MCF 10A (cell line): ENCODE measurements at places on chromosomes 6 and 20. TPM values are rescaled to one million over a fixed set of nuclear protein-coding genes. Genes with fewer than 3 reads are reported as not detected.

Gene GJA10
- total RNA-seq = not detected in 2 replicates

Gene LGSN
- not detected in 2 replicates for total RNA-seq

DNA sequence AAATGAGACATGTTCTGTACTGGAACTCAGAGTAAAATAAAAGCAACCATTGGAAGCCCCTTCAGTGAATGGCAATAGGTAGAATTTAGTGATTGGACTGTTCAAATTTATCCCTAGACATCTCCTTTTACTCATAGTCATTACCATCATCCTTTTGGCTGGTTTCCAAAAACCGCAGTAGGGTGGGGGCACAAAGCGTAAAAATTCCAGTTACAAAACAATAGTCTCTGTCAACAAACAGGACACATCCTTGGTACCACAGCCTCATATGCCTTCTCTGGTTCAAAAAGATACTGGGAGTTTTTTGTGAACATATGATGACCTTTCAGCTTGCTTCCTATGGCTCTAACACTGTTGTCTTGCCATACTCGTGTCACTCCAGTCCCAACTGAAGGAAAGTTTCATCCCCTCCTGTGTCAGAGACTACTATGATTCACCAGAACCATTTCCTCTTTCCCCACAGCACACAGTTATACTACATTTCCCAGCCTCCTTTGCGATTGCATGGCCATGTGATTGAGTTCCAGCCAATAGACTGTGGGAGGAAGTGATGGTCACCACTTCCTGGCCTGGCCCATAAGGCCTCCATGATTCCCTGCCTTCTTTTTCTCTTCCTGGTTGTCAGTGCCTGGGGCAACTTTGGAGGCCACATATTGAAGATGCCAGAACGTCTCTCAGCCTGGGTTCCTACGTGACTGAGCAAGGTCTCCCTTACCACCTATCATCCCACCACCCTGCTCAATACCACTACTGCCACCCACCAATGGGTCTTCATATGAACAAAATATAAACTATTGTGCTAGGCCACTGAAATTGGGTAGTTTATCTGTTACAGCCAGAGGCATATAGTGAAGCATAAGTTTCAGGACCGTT is 162.4 kb downstream of the ID4 start:
- DNase-seq = peak; percentile 49

DNA sequence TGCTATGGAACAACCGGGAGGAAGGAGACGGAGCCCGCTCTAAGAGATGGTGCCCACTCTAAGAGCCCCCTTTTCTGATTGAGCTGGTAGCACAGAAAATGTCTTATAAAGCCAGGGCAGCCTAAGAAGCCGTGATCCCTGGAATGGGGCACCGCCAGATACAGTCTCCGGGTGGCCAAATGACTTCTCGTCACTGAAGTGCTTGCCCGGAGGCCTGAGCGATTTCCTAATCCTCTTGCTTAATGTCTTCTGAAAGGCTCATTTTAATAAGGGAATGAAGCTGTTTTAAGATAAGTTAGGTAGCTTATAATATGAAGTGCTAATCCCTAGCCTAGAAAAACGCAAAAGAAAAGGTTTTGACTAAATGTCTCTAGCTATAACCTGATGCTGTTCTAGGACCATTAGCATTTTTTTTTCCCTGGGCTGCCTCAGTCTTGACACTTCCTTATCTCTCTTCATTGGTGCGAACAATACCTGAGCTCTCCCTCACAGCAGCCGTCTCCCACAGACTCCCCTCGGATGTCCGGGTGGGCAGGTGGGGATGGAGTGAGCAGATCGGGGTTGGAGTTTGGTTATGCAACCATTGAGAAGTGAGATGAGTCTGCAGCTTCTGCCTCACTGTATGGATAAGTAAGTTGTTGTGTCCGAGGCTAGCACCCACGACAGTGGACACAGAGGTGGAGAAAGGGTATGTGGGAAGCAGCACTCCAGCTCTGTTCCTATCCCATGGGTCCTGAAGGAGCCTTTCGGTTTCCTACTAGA is 559.4 kb upstream of the AGPAT4 start:
- DNase-seq = no peak

- no peak for DNase-seq
Observed at GRCh38 chr20:2380601-2381000, at the start of gene TGM6. TSS of gene TGM6 (plus strand) at chr20:2380901. CDS start at chr20:2380969, 68 bp downstream.

DNA sequence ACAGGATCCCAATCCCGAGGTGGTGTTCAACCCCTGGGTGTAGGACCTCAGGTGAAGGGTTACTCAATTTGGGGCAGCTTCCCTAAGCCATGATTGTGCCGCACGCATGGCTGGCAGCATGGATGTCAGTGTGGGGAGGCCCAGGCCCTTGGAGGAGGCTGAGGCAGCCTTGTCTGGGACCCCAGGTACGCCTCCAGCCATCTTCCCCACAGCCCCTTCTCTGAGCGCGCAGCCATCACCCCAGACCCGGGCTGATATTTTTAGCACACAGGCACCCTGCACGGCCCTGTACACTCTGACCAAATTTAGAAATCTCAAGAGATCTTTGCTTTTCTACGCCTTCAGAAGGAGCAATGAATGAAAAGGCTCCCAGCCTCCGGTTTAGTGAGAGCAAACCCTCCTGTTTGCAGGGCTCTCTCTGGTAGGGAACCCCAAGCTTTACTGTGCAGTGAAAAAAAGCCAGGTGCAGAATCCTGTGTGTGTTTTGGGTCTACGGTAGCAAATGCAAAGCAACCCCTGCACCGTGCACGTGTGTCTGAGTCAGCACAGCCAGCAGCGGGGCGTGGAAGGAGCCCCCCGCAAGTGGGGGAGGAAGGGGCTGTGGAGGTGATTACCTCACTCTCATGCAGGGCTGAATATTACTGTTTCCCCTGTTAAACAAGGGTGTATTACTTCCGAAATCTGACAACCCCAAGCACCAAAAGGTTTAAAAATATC is 44.3 kb downstream of the CTCFL start:
- no peak for DNase-seq

DNA sequence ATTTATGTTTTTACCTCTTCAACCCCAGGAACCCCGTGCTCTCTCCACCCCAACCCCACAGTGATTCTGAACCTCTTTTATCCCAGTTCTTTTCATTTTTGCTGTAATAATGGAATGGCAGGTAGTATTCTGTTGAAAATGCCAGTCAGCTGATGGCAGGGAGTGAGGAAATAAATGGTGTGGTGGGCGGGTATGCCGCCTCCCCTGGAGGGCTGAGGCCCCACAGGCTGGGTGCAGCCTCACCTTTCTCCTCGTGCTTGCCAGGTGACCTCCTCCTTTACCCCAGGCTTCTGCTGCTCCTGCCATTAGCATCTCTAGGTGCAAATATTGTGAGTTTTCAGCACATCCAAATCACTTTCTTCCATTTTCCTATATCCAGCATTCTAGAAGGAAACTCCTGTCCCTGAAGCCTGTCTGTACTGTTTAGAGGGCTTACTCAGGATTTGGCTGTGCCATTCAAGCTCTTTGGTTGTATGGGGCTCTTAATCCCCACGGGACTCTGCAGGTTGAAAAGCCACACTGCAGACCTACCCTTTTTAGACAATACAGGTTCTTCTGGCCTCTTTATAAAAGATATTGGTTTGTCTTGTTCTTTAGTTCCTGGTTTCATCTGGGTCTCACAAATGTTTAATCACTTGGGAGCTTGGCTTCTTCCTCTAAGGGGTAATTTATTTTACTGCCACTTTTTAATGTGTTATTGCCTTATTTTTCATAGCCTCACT is 201.8 kb downstream of the JARID2 start:
- DNase-seq = no peak

GRCh38 chr6:82761674-82762345 is 303.8 kb downstream of the UBE3D start:
- peak; percentile 35 for DNase-seq

DNA sequence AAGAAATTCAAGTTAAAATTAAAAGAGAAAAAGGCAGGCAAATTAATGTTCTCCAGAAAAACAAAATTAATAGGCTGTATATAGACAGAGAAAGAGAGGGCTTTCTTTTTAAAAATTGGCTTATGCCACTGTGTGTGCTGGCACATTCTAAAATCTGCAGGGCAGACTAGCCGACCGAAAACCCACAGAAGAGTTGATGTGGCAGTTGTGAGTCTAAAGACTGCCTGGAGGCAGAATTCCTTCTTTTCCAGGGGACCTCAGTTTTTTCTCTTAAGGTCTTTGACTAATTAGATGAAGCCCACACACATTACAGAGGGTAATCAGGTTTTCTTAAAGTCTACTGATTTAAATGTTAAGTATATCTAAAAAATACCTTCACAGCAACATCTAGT is 85.7 kb downstream of the GJA1 start:
- no peak for DNase-seq

DNA sequence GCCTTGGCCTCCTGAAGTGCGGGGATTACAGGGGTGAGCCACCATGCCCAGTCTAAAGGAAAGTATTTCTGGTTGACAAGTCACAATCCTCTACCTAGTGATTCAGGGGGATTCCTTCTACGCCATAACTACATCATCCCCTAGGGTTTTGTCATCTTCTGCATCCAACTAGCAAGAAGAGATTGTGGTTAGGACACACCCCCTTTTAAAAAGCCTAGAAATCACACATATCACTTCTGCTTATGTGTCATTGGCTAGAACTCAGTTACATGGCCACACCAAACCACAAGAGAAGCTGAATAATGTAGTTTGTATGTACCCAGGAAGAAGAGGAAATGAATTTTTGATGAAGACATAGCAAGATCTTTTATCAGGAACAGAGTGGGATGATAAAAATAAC is 14.7 kb upstream of the CHD6 start:
- DNase-seq = no peak

GRCh38 chr6:109877028-109878004 is 100.8 kb upstream of the GPR6 start:
- no peak for DNase-seq
